ENCODE measurements at places on chromosomes 2 and 18. TPM values are rescaled to one million over a fixed set of nuclear protein-coding genes. Genes with fewer than 3 reads are reported as not detected.

The KCNG2 gene
- not detected for total RNA-seq

GRCh38 chr18:35443434-35443833, 54.3 kb downstream of the INO80C start:
- H3K27me3 ChIP-seq, result no peaks in the 10 kb centered on the region
- no peak overlapping the region for H3K4me3 ChIP-seq
- DNase-seq, result no peak
- H3K4me1 ChIP-seq, result no peaks in the 10 kb centered on the region

- no peaks in the 10 kb centered on the region for H3K36me3 ChIP-seq
- no peak overlapping the region for H3K4me3 ChIP-seq
- H3K4me1 ChIP-seq, result no peaks in the 10 kb centered on the region
- DNase-seq, result no peak
- no peak overlapping the region for H3K27ac ChIP-seq
- H3K27me3 ChIP-seq, result no peaks in the 10 kb centered on the region
Observed at GRCh38 chr18:44636241-44636640, 44.4 kb upstream of the SETBP1 start.

The SULT1C4 gene
- 1.2 TPM for total RNA-seq

The CRYGD gene
- not detected for total RNA-seq

- H3K27ac ChIP-seq, result no peak overlapping the region
- H3K4me1 ChIP-seq, result peaks cover 3% of the 10 kb centered on the region
- no peak for DNase-seq
- peaks cover 38% of the 10 kb centered on the region for H3K36me3 ChIP-seq
- H3K4me3 ChIP-seq, result no peak overlapping the region
Observed at GRCh38 chr2:239048736-239049135, 200.9 kb downstream of the TWIST2 start.

The G6PC2 gene
- total RNA-seq, result not detected

The AKAIN1 gene
- total RNA-seq, result not detected

DNA sequence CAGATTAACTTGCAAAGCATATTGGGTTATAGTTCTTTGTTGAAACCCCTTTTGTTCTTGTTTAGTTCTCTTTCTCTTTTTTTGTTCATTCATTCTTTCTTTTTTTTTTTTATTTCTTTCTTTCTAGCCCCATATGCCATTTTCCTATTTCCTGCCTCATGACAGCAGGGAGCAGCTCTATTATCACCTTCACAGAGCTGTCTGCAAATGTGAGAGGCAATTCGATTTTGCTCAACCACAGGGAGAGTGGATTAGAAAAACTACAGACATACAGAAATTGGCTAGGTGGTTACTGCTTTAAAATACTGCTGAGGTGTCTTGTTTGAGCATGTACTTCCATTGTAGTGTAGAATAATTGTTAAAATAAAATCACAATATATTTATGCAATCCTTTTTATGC, 44.2 kb upstream of the TBR1 start:
- H3K27me3 ChIP-seq, result no peaks in the 10 kb centered on the region
- DNase-seq, result no peak
- no peaks in the 10 kb centered on the region for H3K4me1 ChIP-seq
- H3K27ac ChIP-seq, result no peak overlapping the region
- no peak overlapping the region for H3K4me3 ChIP-seq

The ABCG8 gene
- total RNA-seq, result not detected

The UGT1A5 gene
- not detected for total RNA-seq

DNA sequence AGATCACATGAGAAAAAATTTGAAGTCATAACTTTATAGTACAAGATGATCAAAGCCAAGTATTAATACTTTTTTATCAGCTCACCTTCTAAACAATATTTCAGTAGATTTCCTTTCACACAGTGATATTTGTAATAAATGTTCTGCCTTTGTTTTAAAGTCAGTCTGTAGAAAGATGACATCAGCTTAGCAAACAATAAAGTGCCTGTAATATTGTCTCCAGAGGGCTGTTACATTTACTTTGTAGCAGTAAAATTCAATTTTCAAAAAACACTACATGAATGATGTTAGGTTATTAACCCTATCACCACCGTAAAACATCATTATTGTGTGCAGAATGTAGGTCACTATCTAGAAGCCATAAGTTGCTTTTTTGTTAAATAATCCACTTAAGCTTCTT, 49.6 kb downstream of the ZEB2 start:
- H3K4me1 ChIP-seq, result peaks cover 17% of the 10 kb centered on the region
- H3K36me3 ChIP-seq, result peaks cover 47% of the 10 kb centered on the region
- no peak overlapping the region for H3K27ac ChIP-seq
- H3K27me3 ChIP-seq, result no peaks in the 10 kb centered on the region

DNA sequence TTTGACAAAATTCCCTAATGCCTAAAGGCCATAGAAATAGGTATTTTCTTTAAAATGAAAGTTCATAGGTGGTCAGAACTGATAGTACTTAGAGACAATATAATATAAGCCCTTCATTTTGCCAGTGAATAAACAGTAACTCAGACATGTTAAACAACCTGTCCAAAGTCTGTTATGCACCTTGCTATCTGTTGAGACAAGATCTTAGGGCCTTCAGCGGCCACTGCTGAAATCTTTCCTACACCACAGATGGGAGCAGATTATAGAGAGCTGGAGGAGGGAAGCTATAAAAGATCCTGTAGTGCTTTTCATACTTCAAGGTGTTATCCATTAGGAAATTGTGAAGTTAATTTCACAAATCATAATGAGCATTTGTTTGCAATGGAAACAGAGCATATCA, 13.8 kb downstream of the CERKL start:
- no peak overlapping the region for H3K27ac ChIP-seq
- DNase-seq, result no peak
- H3K27me3 ChIP-seq, result peaks cover 3% of the 10 kb centered on the region
- H3K36me3 ChIP-seq, result no peaks in the 10 kb centered on the region
- no peaks in the 10 kb centered on the region for H3K4me1 ChIP-seq

The MEP1B gene
- not detected for total RNA-seq

The TRABD2A gene
- 0.64 TPM for total RNA-seq

The LRP1B gene
- 0.12 TPM for total RNA-seq

DNA sequence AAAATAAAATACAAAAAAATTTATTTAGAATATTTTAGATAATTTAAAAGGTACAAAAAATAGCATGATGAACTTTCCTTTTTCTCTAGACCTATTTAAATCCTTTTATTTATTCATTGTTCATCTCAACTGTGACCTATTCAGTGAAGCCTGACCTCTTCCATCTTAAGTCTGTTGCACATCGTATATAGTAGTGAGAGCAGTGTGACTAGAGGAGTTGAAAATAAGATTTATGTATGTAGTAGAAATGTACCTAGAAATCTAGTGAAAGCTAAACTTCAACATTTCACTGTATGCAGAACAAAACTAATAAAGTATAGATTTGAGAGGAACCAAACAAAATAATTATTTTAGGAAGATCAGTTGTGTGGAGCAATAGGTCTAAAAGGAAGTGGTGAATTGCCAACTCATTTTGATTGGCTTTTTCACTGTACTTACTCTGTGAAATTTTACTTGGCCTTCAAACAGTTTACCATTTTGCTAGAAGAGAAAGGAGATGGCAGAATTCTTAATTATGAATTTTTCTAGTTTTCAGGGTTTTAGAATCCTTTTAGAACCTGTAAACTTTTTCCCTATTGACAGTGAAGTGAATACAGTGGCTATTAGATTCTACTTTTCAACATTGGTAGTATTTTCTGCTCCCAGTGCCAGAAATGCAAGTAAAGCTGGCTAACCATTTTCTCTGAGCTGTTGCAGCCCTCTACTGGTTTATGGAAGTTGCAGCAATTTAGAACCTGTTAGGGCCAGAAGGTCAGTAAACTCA, 11.0 kb downstream of the ANKRD12 start:
- H3K4me3 ChIP-seq, result no peak overlapping the region
- no peaks in the 10 kb centered on the region for H3K27me3 ChIP-seq
- H3K27ac ChIP-seq, result no peak overlapping the region
- peaks cover 75% of the 10 kb centered on the region for H3K4me1 ChIP-seq

DNA sequence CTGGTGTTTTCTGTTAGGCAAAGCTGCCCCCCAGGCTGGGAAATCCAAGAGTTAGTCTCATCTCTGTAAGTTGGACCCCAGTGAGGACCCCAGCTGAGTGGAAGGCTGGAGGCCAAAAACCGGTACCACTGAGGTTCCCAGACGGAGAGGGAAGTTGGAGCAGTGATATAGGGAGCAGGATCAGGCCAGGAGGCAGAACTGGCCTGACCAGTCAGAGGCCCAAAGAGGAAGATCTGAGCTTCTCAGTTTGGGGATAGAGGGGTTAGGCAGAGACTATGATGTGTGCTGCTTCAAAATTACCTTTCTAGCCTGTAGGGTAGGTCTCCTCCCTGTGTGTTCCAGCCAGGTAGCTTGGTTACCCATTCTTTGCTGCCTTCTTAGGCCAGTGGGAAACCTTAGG, 4.6 kb upstream of the RNF181 start:
- DNase-seq, result no peak
- no peaks in the 10 kb centered on the region for H3K36me3 ChIP-seq
- peak overlapping the region; percentile 78 for H3K27ac ChIP-seq
- H3K4me1 ChIP-seq, result peaks cover 9% of the 10 kb centered on the region
- no peak overlapping the region for H3K4me3 ChIP-seq

The SPATS2L gene
- 69.7 TPM for total RNA-seq

All from heart left ventricle (tissue), 16 donors.